ENCODE measurements at places on chromosomes 6 and 20.

- DNase-seq = peak; percentile 28
These were observed 159.8 kb upstream of the ARID1B start for GRCh38 chr6:156617376-156617775.

DNA sequence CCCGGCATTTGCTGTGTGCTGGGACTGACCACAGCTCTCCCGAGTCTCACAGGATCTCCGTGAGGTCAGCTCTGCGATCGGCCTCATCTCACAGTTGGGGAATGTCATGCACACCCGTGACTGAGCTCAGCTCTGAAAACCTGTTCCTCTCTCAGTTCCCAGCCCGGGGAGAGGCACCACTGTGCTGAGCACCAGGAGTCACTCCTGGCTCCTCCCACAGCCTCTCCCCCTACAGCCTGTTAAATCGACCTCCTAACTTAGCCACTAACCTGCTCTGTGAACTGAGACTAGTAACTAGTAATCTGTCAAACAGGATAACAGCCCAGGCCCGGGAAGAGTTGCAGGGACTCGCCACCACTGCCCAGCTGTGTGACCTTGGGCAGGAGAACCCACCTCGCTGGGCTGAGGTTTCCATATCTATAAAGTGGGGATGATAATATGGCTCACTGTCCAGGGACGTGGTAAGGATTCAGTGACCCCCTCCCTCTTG, 20.1 kb upstream of the NOL4L start:
- no peak for DNase-seq

DNA sequence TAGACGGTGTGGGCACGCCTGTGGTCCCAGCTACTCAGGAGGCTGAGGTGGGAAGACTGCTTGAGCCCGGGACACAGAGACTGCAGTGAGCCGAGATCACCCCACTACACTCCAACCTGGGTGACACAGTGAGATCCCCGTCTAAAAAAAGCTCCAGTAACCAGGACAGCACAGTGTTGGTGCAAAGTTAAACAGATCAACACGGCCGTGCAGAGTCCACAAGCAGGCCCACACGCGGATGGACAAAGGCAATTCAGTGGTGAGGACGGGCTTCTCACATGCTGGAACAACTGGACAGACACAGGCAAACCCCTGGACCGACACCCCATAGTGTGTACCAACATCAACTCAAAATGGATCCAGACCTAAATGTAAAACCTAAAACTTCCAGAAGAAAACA, 41.7 kb downstream of the TAF4 start:
- no peak for DNase-seq

DNA sequence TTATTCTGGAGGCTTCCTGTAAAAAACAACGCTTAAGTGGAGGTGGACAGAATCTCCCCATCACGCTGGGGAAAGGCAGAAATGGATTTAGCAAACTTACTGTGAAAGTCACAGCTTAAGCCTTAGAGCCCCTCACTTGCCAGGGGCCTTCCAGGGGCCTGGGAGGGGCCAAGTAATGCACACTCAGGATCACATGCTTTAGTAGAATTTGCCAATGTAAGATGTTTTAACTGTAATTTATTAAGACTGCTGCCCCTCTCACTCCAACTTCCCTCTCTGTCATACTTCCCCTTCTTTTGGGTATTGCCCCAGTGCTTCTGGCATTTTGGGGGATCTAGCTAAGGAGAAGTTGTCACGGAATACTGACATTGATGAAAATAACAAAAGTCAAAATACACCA, 12.6 kb upstream of the ADA start:
- DNase-seq = no peak

GRCh38 chr20:57851796-57852195, 142.0 kb upstream of the PMEPA1 start:
- DNase-seq = no peak

DNA sequence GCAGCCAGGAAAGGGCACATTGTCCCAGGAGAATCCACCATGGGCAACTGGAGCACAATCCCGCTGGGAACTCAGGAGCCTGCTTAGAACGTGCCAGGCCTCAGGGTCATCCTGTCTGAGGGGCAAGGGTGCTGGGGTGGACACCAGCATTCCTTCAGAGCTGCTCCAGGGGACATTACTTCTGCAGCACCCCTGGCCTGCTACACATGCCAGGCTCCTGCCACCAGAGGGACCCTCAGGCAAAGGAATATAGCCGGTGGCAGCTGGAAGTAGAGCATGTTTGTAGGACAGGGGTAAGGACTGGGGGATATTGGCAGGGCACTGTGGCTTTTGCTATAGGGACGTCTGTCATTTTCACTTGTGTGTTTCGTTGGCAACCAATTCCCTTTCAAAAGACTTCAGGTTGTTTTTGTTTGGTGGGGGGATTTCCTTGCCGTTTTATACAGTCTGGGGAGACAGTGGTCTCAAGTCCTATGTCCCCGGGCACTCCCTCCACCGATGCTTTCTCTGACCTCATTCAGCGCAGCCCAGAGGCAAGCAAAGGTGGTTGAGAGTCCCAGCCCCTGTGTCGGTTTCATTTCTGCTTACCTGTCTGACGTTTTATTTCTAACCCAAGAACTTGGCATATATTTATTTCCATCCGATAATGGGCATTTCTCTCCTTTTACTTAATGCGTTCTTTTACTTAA, 130.8 kb downstream of the JPH2 start:
- peak; percentile 34 for DNase-seq

- DNase-seq = no peak
These were observed 28.9 kb downstream of the CNKSR3 start for GRCh38 chr6:154481521-154482013.

DNA sequence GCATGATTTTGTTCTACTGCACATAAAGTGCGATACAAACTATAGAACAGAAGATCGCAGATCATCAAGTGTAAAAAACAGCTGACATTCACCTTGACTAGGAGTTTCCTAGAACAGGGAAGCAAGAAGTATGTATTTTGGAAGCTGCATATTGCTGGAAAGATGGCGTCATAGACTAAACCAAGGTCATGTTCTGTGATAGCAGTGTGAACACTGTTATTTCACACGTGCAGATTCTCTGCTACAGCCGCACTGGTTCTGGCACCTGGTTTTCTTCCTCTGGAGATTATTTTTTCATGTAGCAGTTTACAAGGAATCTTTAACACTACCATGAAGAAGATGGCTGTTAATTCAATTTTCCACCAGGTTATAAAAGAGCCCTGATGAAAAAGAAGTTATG, 681.2 kb downstream of the PRKN start:
- DNase-seq = no peak

- no peak for DNase-seq
These were observed 1.7 kb downstream of the DIDO1 start for GRCh38 chr20:62924442-62925075.

GRCh38 chr6:17877196-17877894, 110.1 kb downstream of the KIF13A start:
- no peak for DNase-seq

DNA sequence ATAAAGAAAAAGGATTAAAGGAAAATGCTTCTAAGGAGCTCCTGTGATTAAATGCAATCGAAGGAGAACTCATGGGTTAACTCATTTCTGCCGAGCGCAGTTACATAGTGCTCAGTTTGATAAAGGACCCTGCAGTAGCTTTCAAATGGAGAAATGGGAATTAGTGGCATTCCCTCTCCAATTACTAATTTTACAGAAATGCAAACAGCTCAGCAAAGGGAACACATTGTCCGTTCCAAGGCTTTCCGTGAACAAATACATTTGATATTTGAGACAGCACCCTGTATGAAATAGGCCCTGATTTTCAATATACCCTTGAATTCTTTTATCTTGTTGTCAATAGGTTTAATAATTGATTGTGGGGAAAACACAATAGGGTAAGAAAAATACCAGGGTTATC, 375.9 kb upstream of the TSHZ2 start:
- no peak for DNase-seq

DNA sequence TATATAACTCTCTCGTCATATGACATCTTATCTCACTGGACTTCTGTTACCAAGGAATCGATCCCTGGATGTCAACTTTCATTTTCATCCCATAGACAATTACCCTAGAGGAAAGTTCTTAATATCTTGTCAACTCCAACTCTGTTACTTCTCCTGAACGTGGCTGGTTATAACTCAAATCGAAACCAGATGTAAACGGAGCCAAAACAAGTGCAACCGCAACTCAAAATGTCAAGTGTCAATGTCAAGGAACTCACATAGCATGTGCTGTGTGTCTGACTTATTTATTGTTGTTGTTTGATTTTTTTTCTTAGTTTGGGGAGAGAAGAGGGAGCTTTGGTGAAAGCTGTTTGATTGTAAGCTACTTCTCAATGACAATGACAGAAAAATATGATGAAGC, 108.6 kb downstream of the VIP start:
- no peak for DNase-seq

GRCh38 chr6:121086876-121087275, 247.4 kb downstream of the TBC1D32 start:
- no peak for DNase-seq

GRCh38 chr20:25082498-25082873, 545 bp upstream of the VSX1 start:
- no peak for DNase-seq

DNA sequence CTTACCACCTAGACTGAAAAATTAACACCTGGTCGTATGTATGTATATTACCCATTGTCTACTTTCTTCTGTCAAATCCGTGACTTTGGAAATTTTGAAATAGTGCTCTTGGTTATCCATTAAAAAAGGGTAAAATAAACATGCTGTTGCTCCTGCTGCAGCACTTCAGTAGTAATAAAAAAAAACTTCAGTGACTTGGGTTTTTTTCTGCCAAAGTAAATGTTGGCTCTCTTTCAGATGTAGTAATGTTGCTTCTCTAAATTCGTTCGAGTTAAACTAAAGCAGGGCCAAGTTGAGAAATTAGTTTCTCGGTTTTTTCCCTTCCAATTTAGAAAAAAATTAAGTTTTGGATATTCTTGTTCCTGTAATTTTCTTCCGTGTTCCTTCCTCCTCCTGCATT, 34.2 kb downstream of the JARID2 start:
- DNase-seq = no peak

GRCh38 chr20:341682-342081, 5.2 kb upstream of the NRSN2 start:
- DNase-seq = no peak

GRCh38 chr20:43726333-43726732, 469 bp downstream of the GTSF1L start:
- DNase-seq = no peak

GRCh38 chr6:13461805-13462204, 25.6 kb downstream of the GFOD1 start:
- DNase-seq = no peak

GRCh38 chr20:53216856-53217576, 244.9 kb downstream of the TSHZ2 start:
- peak; percentile 50 for DNase-seq

DNA sequence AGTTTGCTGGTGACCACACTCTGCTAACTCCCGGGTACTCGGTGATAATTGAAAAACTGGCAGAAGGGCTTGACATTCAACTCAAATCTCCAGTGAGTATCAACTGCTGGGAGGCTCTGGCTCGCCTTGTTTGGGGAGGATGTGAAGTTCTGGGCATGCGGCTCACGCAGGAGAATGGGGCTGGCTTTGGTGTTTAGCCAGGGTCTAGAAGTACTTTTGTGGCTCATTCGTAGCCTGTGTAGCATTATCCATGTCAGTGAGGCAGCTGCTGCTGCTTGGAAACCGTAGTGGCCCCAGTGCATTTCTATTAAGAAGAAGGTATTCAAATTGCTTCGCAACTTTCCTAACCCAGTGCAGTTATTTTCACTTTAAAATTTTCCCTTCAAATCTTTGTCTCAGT, 52.2 kb downstream of the KDM1B start:
- DNase-seq = peak; percentile 18

GRCh38 chr20:35578469-35578868, 36.6 kb downstream of the ERGIC3 start:
- DNase-seq = no peak

DNA sequence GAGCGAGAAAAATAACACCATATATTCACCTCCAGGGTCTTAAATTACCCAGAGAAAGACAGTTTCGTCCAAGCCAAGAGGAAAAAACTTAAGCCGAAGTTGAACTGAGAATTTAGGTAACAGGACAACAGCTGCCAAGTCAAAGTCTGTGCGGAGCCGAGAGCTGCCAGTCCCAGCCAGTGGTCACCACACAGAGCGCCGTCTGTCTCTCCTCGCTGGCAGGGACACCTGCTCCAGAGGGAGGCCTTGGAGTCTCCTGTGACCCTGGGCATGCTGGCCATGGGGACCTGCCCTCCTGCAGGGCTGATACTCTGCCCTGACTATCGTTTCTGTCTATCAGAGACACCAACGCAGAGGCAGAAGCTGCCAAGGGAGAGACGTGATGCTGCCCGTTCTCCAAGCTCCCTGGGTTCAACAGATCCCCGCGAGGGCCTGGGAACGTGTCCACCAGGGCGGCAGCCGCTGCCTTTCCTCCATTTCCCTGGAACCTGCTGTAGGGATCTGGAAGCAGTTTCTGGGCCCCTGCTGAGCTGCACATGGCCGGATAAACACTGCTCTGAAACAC, 341.3 kb downstream of the SMOC2 start:
- no peak for DNase-seq

DNA sequence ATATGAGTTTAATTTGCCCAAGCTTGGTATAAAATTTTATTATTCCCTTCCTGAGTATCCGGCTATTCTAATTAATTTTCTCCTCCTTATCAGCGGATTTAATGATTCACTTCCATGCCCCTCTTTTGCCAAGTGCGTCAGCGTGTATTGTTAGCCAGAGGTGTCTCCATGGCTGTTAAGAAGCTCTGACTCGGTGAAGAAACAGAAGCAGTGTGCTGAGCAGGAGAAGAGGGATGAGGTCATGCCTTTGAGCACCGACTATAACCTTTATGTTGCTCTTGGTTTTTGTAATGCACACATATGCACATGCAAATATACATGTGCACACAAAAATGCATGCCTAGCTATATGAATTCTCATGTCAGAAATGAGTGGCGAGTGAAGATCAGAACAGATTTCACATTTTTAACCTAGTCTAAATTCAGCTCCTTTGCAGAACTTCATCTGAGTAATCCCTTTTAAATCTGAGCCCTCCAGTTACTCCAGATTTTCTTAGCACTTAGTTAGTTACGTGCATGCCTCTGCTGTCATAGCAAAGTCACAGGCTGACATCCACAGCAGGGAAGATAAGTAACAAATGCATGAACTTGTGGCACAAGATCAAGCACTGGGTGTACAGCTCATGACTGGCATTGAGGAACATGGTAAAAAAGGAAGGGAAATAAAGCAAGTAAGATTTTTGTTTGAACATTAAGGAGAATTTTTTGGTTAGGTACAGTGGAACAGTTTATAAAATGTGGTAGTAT, 24.3 kb downstream of the HTR1E start:
- DNase-seq = no peak

DNA sequence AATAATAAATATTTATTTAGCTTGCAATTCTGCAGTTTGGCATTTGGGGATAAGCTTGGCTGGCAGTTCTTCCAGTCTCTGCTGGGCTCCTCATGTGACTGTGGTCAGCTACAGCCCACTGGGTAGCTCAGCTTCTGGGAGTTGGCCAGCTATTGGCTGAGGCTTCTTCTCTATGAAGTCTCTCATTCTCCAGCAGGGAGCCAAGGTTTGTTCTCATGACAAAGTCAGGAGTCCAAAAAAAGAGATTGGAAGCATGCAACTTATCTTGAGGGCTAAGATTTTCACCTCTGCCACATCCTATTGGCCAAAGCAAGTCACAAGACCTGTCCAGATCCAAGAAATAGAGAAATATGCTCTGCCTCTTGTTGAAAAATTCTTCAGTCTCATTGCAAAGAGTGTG, 94.6 kb downstream of the SNAP25 start:
- no peak for DNase-seq

All from NCI-H2171 (cell line).